ENCODE measurements at places on chromosomes 16 and 17.

GRCh38 chr17:60436676-60437075 lies 14.4 kb downstream of the CHCT1 start:
- no peak for DNase-seq

GRCh38 chr16:69176033-69176800 lies 10.7 kb upstream of the SNTB2 start:
- peak; percentile 66 for DNase-seq

- no peak for DNase-seq
Measured at GRCh38 chr16:9306753-9307152, 215.3 kb downstream of the HAPSTR1 start.

DNA sequence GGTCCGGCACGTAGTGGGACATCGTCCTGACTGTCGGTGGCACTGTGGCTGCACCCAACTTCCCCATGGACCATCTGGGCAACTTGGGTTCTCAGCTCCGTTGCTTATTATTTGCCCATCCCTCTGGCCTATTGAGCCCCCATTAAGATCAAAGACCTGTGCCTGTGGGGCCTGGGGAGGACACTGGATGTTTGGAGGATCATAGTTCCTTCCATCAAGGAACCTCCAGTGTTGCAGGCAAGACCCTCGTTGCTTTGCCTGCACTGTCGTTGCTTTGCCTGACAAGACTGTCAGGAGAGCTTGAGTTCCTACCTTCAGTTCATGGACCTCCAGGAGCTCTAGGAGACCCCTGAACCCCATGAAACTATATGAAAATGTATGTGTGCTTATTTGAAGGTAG lies 127.2 kb downstream of the CCDC144A start:
- no peak for DNase-seq

DNA sequence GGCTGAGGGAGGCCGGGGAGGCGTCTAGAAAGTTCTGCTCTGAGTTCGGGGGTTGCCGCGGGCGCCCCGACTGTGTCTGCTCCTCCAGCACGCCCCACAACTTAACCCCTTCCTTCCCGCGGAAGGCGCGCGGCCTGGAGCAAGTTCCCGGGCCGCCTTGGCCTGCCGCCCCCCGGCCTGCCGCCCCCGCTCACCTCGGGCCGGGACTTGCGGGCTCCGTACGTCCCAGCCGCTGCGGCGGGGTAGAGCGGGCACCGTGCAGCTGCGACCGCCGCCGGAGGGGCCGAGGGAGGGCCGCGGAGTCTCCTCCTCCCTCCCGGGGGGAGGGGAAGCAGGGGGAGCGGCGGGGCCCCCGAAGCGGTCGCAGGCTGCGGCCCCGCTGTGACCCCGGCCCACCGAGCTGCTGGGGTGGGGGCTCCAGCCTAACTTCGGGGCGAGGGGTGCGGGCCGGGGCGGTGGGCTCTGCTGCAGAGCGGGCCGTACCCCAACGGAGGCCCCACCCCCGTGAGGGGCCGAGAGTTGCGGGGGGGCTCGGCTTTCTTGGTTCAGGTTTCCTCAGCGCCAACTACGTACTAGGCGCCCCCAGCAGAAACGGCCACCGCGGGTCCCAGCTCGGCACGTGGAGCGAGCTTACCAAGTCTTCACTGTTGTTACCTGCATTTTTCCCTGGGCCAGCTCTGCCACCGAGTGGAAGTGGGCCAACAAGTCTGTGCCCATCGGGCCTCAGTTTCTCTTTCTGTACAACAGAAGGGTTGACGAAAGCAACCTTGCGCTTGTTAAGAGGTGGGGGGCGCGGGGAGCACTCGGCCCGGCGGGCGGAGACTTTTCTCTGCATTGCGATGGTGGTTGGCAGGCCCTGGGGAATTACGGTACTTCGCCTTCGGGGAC lies at the start of gene CCDC102A:
Gene CCDC102A (minus strand): TSS at position 266 of the 888 bp plus-strand sequence. CDS start 7,394 bp downstream, outside the sequence.
- DNase-seq, result no peak

DNA sequence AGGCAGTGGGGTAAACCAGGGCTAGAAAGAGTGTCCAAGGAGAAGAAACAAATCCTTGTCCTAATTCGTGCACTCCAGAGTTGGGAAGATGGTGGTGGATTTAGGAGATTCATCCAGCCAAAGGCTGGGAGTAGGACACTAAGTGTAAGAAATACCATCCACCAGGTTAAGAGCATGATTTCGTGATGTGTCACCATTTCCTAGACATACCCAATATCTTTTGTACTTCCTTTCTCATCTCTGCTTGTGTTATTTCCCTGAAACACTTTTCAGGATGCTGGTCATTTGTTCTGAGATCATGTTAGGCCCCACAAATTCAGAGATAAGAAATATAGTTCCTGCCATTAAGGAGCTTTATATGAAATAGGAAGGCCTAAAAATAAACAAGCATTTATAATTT lies 106.3 kb upstream of the HLF start:
- no peak for DNase-seq

DNA sequence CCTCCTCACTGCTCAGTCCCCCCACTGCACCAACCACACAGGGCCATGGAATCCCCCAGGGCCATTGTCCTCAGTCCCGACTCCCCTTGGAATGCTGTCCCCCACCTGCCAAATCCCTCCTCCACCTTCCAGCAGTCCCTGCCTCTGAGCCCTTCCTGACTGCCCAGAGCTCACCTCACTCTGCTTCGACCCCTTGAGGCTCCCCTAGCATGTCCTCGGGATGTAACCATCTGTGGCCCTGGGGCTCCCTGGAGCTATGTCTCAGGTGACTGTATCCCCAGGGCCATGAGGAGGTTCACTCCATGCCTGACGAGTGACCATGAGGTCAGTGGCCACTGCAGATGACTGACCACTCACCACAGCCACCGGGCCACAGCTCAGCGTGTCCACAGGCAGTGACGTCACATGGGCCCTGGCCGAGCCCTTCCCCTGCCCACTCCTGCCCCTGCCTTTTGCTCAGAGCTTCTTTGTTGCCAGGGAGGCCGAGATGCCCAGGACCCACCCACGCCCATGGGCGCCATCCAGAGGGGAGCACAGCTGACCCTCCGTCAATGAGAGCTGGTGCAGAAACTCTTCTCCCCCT lies 7.7 kb upstream of the PIEZO1 start:
- DNase-seq, result no peak

- DNase-seq, result no peak
Measured at GRCh38 chr17:59377410-59377809, 46.0 kb downstream of the YPEL2 start.

- no peak for DNase-seq
Measured at GRCh38 chr17:1197379-1197778, 17.6 kb upstream of the ABR start.

DNA sequence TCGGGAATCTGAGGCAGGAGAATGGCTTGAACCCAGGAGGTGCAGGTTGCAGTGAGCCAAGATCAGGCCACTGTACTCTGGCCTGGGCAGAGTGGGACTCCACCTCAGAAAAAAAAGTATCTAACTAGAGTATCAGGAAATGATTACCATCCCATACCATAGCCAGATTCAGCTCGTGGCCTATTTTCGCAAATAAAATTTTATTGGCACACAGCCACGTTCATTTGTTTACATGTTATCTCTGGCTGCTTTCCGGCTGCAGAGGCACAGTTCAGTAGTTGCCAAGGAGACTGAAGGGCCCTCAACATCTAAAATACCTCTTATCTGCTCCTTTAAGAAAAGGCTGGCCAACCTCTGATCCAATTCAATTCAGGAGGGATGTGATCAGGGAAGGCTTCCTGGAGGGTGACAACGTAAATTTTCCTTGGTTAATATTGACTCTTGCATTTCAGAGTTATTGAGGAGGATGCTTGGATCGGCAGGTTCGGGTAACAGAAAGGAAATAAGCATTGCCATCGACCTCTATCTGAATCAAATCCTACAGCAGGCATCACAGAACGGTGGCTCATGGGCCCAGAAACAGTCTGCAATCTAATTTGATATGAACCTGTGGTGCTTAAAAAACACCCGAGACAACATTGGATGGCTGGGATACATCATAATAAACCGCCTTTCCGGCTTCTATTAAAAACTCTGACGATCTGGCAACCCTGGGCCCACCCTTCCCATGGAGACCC lies 73.8 kb downstream of the XYLT1 start:
- peak; percentile 45 for DNase-seq

GRCh38 chr17:74089869-74090464 lies 113.5 kb upstream of the RPL38 start:
- no peak for DNase-seq

GRCh38 chr16:30628628-30629540 lies 18.7 kb upstream of the ZNF689 start:
- peak; percentile 36 for DNase-seq

DNA sequence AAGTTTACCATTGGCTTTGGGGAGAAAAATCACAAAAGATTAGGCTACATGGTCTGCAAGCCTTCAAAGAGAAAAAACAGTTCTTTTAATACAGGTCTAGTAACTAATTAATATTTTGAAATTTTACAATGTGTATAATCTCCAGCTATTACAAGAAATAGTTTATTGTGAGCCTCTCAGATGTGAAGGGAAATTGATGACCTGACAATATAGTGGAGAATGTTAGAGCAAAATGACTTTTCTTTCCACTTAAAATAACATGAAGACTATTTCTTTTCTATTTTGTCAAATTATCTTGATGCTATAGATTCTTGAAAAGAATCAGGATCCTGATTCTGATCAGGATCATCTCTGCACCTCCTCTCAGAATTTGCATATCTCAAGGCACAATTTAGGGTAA lies 362.3 kb downstream of the PMP22 start:
- DNase-seq, result no peak

GRCh38 chr16:9136596-9136995 lies 45.2 kb downstream of the HAPSTR1 start:
- no peak for DNase-seq

DNA sequence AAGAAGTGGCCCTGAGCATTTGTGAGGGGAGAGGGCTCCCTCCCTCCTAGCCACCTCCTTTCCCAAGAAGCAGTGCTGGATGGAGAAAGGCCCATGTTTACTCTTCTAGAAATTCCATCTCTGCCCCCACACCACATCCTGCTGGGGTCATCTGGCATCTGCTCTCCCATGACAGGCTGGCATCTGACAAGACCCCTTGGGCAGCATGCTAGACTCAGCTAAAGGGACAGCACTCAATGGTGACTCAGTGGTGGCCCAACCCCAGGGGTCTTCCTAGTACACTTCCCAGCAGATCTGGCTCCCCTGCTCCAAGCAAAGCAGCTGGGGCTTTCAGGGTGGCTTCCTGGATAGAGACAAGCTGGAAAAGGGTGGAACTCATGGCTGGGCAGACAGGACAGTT lies 14.4 kb downstream of the SLC38A7 start:
- no peak for DNase-seq

GRCh38 chr17:63086483-63087185 lies 120.6 kb downstream of the TANC2 start:
- no peak for DNase-seq

- DNase-seq, result peak; percentile 34
Measured at GRCh38 chr17:65181237-65182061, 44.3 kb downstream of the RGS9 start.

GRCh38 chr17:69725146-69725545 lies 310.6 kb downstream of the MAP2K6 start:
- DNase-seq, result no peak

DNA sequence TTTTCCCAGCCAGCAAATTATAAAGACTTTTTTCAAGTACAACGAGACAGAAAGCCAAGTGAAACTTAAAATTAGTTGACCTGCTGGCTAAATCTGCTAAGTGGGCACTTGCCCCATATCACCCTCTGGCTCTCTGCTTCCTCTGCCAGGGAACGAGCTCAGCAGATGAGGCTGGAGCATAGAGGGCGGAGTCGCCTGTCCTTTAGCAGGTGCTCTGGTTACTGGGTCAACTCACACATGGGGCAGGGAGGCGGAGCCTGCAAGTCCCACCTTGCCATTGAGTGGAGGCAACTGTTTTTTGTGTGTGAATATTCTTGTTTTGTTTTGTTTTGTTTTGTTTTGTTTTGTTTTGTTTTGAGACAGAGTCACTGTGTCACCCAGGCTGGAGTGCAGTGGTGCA lies 62.5 kb downstream of the EMP2 start:
- no peak for DNase-seq

- no peak for DNase-seq
Measured at GRCh38 chr17:44931376-44931775, 16.1 kb upstream of the GFAP start.

DNA sequence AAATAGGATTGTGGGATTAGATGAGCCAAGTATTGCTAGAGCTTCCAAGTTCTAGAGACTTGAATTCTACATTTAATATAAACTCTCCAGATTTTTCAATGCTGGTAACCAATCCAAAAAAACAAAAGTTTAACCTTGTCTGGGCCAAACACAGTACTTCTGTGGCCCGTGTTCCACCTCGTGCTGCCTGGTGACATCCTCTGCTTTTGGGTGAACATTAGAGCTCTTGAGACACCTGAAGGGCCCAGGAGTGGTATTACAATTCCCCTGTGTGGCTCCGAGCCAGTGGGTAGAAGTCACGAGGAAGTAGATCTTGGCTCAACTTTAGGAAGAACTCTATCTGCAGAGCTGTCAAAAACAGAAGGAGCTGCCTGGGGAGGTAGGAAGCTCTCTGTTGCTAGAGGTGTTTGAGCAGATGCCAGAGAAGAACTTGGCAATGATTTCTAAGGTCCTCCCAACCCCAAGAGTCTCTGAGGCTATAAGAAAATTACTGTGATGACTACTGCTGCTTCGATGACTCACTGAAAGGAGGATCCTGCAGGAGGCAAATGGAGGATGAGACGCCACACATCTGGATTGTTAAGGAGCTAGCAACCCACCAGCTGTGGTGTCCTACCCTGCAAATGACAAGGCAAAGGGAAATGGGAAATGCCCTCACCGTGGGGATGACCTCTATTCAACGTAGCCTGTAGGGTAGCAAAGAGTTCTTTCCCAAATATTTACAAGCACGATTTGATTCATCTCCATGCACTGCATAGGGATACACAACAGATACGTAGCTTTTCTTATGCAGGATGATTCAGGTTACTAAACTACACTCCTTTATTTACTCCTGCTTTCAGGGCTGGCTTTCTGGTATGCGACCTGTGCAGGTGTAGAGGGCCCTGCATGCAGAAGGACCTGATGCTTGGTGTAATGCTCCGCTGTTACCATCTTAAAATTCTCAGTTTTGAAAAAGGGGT lies 45.8 kb upstream of the GAS7 start:
- peak; percentile 70 for DNase-seq

DNA sequence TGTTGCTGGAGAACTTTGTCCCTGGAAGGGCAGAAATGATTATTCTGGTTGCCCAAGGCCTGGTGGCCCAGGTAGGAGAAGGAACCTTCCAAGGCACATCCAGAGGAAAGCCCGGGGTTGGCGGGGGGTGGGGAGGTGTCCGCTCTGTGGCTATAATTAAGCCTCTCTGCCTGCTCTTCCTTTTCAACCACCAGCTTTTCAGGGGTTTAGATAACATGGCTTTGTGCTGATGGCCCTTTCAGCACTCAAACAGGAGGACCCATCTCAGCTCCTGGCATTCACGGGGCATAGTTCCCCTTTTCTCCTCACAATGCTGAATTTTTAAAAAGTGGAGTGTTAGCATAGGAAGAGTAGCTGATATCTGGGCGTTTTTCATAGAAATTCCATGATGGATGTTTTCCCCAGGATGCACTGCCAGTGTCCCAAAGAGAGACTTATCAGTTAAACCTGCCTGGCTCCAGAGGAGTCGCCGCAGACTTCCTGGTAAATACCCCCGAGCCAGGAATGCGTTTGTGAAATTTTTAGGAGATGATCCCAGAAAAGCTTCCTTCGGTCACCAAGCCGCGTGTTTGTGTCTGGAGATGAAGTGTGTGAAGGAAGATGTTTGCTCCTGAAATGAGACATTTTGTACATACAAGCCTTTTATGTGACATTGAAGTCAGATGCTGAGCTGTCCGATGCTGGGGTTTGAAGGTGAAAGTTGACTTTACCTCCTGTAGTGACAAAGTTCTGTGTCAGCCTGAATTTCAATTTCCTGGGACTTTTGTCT lies 188.5 kb downstream of the MSI2 start:
- no peak for DNase-seq

- DNase-seq, result no peak
Measured at GRCh38 chr16:58452640-58453039, 47.3 kb upstream of the NDRG4 start.

- DNase-seq, result no peak
Measured at GRCh38 chr17:6104956-6105648, 34.9 kb downstream of the WSCD1 start.

Measured in HFFc6 (cell line).